ENCODE measurements at places on chromosomes 5 and 9. TPM values are rescaled to one million over a fixed set of nuclear protein-coding genes. Genes with fewer than 3 reads are reported as not detected.

DNA sequence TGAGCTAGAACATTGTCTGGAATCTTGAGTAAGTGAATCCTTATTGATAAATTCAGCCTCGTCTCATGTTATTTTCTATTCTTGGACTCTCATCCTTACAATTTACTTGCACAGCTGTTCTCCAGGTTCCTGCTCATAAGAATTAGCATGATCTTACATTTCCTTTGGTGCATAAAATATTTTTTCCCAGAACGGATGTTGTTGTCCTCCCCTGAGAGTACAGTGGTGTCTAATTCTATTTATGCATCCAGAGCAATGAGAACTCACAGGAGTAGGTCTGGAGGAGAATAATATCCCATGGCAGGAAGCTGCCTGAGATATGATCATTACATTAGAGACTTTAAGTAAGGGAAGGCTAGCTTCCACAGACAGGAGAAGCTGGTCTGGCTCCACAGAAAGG lies 178.4 kb upstream of the MAST4 start:
- no peak for DNase-seq

- DNase-seq: no peak
These were observed 1627.4 kb upstream of the C9orf72 start for GRCh38 chr9:29200650-29201049.

GRCh38 chr5:117657541-117657940 lies 1082.9 kb upstream of the SEMA6A start:
- no peak for DNase-seq

DNA sequence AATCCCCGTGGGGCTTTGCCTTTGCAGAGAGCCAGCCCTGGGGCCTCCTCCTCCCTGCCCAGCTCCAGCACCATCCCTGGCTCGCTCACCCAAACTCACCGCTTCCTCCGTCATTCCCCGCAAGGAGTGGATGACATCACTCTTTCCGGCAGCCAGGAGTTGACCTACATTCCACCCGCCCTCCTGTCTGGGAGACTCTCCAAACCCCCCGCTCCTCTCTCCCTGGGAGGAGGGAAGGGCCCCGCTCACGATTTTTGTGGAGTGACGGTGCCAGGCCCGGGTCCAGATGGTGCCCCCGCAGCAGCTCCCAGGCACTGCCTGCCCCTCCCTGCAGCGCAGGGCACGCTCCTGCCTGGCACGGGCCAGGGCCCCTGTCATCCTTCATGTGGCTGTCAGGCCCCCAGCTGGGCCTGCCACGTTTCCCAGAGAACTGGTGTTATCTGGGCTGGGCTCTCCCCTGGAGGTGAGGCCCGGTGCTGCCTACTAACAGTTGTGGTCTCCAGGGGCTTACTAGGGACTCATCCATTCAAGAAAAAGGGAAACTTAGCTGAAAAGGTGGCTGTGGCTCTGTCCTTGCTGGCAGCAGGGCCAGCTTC lies 52.3 kb downstream of the NTNG2 start:
- peak; percentile 65 for DNase-seq

ADAMTSL2 gene
- not detected for polyA plus RNA-seq

KCNT1 gene
- not detected for polyA plus RNA-seq

DNA sequence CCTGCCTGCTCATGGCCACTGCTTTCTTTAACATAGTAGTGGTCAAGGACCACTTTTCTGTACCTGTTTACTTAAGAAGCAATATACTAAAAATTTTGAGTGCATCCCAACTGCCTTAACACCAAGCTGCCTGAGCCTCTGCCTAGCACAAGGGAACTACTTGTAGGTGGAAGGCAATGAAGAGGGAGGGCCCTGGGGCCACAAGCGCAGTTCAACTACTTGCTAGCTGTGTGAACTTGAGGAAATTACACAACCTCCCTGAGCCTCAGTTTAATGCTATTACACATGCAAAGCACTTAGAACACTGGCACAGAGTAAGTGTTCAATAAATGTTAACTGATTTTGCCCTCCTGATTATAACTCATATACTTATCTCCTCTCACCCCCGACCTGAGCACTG lies 6.3 kb downstream of the ARL15 start:
- DNase-seq: no peak

DAB2 gene
- 168 TPM for polyA plus RNA-seq

- peak; percentile 92 for DNase-seq
These were observed 227.1 kb upstream of the NREP start for GRCh38 chr5:111984044-111984443.

- no peak for DNase-seq
These were observed 159.8 kb downstream of the SYK start for GRCh38 chr9:90961375-90961774.

PKD2L2 gene
- not detected for polyA plus RNA-seq

- DNase-seq: no peak
These were observed 47.7 kb upstream of the FCN1 start for GRCh38 chr9:134965411-134965810.

DNA sequence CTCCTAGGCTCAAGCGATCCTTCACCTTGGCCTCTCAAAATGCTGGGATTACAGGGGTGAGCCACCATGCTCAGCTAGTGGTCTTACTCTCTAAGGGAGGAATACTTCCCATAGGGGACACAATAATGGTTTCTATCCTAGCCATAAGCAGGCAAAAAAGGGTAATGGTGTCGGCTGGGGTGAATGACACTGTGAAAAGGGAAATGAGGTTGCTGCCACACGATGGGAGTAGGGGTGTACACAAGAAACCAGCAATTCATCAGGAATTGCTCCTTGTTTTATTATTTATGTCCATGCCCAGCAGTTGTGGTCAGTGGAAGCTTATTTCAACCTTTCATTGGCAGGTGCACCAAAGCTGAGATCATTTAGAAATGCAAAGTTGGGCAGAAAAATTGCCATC lies 70.3 kb upstream of the ZFR start:
- DNase-seq: no peak

- DNase-seq: no peak
These were observed 283.2 kb upstream of the TMEM161B start for GRCh38 chr5:88551724-88552345.

ZNF454 gene
- polyA plus RNA-seq: 0.21 TPM

- DNase-seq: peak; percentile 84
These were observed 118.7 kb downstream of the LPAR1 start for GRCh38 chr9:110919609-110920008.

DNA sequence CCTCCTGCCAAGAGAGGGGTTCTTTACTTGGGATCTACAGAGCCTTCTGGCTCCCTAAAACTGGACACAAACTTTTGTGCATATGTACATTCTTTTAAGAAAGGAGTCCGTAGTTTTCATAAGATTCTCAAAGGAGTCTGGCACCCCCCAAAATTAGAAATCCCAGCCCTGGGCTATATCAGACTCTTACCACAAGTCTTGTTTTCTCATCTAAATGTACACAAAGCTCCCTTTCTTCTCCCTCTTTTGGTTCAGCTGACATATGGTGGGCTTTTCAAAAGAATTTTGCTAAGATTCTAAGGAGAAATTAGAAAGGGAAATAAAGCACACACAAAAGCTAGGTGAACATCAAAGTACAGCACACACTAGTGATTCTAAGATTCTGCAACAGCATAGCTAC lies 114.4 kb downstream of the ENC1 start:
- DNase-seq: no peak

BTNL8 gene
- polyA plus RNA-seq: not detected

DNA sequence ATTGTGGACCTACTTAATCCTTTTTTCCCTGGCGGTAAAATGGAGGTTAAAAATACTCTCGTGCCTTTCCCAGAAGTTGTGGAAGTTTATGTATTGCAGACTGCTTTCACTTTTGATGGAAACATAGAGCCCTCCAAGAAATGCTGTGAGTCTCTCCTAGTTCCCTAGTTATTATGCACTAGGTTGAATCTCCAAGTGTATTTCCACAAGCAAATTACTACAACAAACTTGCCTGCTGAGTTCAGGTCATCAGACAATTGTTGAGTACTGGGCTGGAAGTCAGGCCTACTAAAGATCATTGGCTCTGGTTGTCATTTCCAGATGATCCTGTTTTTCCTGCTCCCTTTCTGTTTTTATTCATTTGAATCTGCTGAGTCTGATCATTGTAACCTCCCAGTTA lies 104.1 kb downstream of the CD180 start:
- no peak for DNase-seq

PTCD2 gene
- polyA plus RNA-seq: 11.4 TPM

EXD3 gene
- polyA plus RNA-seq: 4.9 TPM

GRCh38 chr9:93673021-93673838 lies 96.8 kb downstream of the PHF2 start:
- DNase-seq: no peak

GRCh38 chr5:31362529-31362900 lies 169.0 kb downstream of the CDH6 start:
- no peak for DNase-seq

DNA sequence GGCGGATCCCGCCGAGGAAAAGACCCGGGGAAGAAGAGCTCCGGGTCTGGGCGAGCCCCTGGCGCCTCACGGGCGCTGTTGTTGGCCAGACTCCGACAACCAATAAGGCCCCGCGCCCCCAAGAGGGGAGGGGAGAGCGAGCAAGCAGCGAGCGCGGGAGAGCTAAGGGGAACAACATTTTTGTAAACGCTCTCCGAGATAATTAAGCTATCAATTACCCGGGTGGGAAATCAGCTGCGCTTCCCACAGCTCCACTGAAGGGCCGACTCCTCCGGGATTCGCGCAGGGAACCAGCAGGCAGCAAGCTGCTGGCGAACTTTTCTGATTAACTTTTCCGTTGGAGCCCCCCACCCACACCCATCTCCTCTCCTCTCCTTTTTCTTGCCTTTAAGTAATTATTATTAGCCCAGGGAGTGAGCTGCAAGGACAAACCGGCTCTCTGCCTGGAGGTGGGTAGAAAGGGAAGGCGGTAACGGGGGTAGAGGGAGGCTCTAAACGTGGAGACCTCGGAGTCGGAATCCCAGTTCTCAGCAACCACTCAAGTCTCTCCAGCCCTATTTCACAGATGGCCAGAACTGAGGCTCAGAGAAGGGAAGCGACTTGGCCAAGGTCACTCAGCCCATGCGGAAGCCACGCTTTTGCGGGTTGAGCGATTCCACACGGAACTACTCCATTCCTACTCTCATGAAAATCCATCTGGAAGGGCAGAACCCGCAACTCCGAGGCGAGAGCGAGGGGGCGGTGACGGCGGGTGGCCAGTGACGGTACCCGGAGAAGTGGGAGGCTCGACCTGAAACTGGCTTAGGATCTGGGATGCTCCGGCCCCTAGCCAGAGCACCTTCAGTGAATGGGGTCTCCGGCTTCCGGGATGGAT lies 1.3 kb downstream of the ASTN2 start:
- no peak for DNase-seq

DNA sequence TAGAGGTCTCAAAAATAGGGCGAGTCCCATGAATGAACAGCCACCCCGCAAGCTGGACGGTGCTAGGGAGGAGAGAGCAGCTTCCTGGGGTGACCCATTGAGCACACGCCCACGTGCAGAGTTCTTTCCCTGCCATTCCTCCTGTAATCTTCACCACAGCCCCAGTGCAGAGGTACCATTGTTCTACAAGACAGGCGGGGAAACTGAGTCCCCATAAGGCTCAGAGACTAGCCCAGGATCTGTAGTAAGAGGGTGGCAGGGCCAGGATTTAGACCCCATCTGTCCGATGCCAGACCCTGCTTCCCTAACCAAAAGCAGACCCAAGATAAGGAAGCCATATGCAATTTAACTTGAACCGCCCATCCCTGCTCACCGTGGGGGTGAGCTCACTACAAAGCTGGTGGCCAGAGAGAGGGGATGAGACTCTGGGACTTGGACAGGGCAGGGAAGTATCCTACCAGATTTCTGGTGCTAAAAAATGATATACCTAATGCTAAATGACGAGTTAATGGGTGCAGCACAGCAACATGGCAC lies 36.7 kb upstream of the ORM1 start:
- no peak for DNase-seq

GRCh38 chr9:133657120-133657661 lies 21.0 kb downstream of the DBH start:
- no peak for DNase-seq

- DNase-seq: no peak
These were observed 204.1 kb downstream of the ELAVL2 start for GRCh38 chr9:23621924-23622323.

GRCh38 chr5:97906135-97906534 lies 723.1 kb upstream of the RIOK2 start:
- no peak for DNase-seq

GRCh38 chr5:164435576-164435975 lies 930.2 kb downstream of the MAT2B start:
- DNase-seq: no peak

FOXD4L5 gene
- polyA plus RNA-seq: not detected

DNA sequence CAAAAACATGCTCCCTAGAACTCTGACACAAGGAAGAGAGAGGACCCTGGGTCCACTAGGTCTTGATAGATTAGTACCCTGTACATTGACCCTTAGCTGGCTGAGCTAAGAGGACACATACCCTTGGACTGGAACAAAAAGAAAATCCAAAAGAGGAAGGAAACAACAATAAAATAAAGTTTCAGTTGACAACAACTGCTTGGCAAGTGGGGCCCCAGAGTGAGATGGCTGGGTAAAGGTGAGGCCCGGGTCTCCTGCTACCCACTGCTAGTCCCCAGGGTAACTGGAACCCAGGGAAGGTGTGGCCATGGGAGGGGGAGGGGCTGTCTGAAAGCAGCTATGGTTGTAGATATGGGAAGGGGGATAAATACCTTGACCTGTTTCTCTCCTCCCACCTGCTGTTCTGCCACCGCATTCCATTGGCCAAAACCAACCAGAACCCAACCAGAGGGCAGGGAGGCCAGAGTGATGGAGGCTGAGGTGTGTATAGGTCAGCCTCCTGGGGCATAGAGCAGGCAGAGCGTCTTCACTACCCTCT lies 11.7 kb downstream of the TAL2 start:
- no peak for DNase-seq

- no peak for DNase-seq
These were observed 31.5 kb upstream of the IER5L start for GRCh38 chr9:129209580-129209979.

- DNase-seq: no peak
These were observed 32.2 kb upstream of the ENHO start for GRCh38 chr9:34555002-34555348.

All from BJ (cell line).